NCI-H1694 (cell line): ENCODE measurements at places on chromosomes 5 and 9.

- DNase-seq = no peak
These were observed 80.8 kb upstream of the ARAP3 start for GRCh38 chr5:141762790-141763368.

GRCh38 chr9:113616621-113617496, 153.3 kb downstream of the RGS3 start:
- DNase-seq = no peak

DNA sequence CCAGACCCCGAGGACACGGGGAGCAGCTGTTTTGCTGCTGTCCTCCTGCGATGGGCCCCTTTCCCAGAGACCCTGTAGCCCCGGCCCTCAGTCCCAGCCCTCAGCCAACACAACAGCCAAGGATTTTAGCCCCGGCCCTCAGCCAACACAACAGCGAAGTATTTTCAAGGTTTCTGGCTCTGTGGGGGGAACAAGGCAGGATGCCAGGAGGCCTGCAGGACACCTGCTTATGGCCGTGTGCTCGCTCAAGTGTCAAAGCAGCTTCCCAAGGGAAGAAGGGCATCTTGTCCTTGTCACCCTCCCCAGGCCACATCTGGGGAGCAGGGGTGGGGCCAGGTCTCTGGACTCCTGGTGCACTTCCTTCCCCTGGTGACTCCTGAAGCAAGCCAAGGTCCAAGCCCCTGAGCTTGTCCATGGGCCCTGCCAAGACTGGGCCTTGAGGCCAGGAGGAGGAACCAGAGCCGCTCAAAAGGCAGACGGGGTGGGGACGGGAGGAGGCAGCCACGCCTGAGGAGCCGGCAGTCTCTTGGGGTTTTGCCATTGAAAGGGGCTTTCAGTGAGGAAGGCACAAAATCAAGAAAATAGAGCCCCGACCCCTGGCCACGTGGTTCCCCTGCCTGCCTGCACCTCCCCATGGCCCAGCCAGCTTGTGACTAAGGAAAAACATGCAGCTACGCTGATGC, 10.8 kb downstream of the KCNT1 start:
- no peak for DNase-seq

DNA sequence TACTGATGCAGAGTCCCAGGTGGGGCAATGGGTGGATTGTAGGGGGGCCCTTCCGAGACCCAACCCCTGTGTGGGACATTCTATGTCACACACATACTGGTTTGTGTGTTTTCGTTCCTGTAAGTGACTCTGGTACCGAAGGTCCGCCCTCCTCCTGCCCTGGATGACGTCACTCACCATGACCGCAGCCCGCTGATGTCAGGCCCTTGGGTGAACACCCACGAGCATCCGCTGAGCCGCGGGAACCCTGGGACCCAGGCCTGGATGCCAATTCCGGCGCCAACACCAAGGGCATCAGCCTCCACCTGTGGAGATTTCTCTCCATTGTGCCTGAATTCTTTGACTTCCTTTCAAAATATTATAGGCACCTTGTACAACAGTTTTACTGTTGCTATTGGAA, 184.3 kb downstream of the MTRR start:
- DNase-seq = no peak

DNA sequence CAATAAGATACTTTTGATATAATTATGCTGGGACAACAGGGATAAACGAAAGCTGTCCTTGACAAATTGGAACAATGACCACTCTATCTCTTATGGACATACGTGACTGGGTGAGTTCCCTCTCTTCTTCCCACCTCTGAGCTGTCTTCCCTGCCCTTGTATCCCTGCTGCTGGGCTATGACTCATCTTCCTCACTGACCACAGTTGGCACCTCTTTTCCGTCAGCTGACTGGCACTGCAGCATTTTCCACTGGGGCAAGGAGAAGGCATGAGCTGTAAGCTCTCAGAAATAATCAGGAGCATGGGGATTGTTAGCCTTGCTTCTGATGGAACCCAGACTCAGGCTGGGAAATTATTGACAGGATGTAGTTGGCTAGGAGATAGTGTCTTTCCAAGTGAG, 48.7 kb downstream of the PCSK1 start:
- DNase-seq = no peak

DNA sequence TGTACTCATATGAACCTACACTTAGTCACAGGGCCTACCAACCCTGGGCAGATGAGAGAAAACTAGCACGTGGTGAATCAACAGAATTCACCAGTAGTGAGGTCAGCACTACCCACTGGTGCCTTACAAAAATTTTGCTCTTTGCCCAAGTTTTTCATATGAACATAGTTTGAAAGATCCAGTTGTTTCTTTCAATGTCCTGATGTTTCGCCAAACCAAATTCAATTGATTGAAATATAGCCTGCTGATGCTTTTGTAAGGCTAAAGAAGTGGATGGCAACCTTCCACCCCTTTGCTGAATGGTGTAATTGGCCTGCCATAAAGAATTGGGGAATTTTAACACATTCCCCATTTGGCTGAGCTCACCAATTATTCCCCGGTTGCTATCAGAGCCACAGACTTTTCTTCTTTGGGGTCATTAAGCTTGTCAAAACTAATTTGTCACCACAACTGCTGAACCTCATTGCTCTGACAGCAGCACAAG, 339.2 kb downstream of the GLIS3 start:
- no peak for DNase-seq

GRCh38 chr5:99000876-99001275, 72.1 kb upstream of the CHD1 start:
- no peak for DNase-seq

DNA sequence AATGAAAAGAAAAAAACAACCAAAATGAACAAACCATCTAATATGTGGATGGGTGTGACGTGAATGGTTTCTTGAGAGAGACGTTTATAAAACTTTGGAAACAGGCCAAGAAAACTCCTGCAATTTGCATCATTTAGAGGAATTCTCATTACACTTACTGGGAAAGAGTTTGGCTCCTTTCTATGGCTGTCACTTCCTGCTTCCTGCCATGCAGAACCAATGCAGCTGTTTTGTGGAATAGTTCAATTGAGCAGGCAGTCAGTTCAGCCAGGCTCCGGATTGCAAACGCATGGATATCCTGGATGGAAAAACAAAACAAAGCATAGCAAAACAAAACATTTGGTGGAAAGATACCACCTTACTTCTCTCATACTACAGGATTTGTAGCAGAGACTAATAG, 36.6 kb downstream of the FAM114A2 start:
- no peak for DNase-seq

DNA sequence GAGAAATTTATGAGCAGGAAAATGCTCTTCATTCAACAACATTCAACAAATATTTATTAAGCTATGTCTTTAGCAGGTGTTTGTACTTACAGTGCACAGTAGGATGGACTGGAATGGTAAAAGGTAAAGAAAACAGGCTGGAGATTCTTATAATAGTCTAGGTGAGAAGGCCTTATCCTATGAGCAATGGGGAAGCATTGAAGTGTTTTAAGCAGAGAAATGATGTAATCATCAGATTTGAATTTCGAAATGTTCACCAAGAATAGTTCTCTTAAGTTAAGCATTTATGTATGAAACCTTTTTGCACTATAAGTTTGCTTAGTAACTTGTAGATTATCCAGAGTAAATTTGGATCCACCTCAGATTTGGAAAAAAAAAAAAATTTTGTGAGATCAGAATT, 209.3 kb downstream of the NR3C1 start:
- DNase-seq = no peak

GRCh38 chr9:137583347-137583746, 4.6 kb upstream of the DPH7 start:
- DNase-seq = no peak

DNA sequence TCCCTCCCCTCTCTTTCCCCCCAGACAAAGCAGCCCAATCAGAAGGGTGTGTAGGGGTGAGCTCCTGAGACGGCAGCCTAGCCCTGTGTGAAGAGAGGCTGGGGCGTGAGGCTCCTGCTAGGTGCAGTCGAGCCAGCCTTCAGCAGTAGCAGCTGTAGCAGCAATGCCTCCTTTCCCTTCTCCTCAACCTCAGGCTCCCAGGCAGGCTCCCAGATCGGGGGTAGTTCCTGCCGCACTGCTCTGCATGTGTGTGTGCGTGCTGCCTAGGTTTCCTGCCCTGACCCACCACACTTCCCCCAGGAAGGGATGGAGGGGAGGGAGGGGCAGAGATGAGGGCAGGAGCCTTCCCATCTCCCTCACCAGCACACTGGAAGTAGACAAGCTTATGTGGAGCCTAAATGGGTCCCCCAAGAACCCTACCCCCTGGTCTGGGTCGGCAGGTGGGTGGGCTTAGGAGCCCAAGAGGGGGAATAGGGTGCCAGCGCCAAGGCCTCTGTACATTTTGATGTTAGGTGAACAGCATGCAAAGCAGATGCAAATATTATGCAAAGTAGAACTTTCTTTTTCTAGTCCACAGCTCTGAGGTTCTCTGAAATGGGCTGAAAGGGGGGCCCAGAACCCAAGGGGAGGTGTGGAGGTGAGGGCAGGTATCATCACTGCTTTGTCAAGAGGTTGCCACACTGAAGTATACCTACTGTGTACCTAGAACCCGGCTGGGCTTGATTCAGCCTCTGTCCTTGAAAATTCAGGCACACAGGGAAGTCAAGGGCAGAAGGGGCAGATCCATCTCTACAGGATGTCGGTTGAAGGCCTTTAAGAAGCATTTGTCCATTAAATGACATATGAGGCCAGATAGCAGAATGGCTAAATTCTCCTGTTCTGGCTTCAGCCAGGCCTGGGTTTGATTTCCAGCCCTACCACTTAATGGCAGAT, 57.8 kb downstream of the CXXC5 start:
- DNase-seq = no peak

DNA sequence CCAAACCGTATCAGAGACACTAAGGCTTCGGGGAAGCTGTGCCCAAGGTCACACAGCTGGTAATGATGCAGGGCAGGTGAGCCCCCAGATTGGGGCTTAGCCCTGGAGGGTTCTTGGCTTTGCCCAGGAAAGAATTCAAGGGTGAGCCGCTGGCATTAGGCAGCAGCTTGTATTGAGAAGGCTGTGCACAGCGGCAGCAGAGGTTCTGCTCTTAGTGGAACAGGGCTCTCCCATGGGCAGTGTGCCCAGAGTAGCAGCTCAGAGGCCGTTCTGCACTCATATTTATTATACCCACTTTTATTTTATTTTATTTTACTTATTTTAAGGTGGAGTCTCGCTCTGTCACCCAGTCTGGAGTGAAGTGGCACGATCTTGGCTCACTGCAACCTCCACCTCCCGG, 85.8 kb upstream of the IER5L start:
- DNase-seq = peak; percentile 5

GRCh38 chr9:18071651-18072060, 402.3 kb upstream of the ADAMTSL1 start:
- DNase-seq = no peak

DNA sequence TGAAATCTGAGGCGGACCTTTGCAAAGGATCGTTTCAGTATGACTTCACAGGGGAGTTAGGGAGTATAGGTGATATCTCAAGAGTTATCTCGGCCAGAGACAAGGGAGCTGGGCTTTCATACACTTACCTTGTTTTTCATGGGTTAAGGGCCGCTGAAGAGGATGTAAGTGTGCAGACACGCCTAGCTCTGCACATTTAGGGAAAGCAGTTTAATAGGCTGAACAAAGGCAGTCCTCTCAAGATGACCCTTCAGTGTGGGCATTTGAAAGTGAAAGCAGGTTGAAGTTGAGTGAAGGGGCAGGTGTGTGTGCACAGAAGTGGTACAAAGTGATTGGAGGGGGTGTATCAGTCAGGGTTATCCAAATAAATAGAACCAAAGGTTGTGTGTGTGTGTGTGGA, 33.1 kb upstream of the PRXL2C start:
- DNase-seq = no peak

GRCh38 chr5:78671609-78672008, 23.0 kb upstream of the LHFPL2 start:
- DNase-seq = no peak

- DNase-seq = no peak
These were observed 977 bp upstream of the DPP7 start for GRCh38 chr9:137115394-137116026.

DNA sequence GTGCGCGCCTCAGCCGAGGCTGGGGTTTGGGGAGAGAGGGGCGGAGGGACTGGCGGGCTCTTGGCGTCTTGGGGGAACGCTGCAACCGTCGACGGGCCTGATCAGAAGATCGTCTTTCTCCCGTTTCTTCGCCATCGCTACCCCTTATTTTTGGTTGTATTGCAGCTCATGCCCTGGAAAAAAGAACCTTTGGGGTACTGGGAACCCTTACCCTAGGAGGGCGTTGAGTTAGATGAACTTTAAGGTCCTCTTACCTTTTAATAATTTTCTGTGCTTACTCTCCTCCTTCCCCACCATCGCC, 719 bp downstream of the PAIP2 start:
- no peak for DNase-seq

GRCh38 chr5:90606539-90606938, 47.9 kb downstream of the ADGRV1 start:
- no peak for DNase-seq

DNA sequence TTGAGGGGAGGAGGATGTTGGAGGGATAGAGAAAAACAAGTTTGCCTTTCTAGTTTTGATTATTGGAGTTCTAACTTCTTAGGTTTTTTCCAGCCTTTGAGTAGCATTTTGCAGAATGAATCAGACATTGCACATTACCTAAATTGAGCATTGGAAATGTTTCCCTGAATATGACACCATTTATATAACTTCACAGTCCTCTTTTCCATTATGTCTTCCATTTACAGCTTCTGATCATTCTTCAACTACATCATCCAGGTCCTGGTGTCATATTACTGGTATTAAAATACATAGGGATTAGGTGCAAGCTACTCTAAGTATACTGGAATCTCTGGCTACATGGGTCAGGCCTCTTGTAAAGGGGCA, 286.1 kb downstream of the ARHGAP26 start:
- DNase-seq = no peak

DNA sequence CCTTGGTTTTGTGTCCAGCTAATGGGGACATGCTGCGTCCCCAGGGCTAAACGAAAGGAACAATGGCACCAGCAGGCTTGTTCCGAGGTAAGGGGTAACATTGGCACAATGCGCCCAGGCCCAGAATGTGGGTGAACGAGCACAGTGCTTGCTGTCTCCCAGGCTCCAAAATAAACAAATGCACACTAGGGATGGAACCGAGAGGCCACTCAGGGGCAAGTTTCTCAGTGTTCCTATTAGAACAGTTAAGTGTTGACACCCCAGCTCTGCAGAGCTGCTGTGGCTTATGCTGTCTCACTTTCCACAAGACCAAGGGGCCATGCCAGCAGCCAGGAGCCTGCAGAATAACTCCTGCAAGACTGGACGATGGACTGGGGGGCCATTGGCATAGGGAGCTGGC, 492.4 kb downstream of the GADD45G start:
- no peak for DNase-seq

- DNase-seq = no peak
These were observed 1.3 kb downstream of the BRD3OS start for GRCh38 chr9:134026581-134026980.
